HTR-8/SVneo (cell line): ENCODE measurements at places on chromosomes 6 and 20.

GRCh38 chr6:72133324-72133723, 247.0 kb downstream of the RIMS1 start:
- no peak for DNase-seq

DNA sequence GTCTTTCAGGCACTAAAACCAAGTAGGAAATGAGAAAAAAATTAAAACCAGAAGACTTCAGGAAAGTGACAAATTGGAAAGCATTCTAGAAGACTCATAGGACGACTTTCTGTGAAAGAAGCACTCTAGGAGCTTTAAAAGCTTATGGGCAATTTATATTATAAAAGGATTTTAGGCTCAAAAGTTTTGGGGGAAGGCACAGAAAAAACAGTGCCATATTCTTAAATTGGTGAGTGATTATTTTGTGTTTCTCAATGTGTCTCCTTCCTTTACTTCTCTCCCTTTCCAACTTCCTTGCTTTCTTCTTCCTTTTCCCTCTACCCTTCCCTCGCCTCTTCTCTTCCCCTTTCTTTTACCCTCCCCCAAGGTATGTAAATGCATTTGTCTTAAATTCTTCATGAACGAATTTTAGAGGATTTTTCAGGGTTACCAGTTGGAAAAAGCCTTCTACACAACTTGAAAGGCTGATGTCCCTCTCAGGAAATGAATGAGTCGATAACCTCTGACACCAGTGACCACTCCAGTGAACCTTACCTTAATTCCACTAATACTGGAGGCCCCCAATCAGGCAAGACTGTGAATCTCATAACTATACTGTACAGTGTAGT, 2.6 kb upstream of the LIN28B start:
- no peak for DNase-seq

DNA sequence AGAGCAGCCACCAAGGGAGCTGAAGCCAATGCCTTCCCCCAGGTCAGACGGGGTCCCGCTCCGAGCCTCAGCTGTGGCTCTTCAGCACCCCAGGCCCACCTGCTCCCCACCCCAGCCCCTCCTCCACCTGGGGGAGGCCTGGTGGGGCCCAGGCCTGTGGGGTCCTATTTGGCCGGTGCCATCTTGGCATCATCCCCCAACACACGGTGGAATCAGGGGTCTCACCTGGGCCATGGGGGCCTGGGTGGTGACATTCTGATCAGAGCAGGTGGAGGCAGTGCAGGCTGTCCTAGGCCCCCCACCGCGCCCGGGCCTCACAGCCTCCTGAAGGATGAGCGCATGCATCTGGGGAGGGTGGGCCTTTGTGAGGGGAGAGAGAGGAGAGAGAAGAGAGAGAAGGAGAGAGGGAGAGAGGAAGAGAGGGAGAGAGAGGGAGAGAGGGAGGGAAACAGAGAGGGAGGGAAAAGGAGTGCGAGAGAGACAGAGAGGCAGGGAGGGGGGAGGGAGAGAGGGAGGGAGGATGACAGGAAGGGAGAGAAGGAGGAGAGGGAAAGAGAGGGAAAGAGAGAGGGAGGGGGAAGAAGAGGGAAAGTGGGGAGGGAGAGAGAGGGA, 23.9 kb upstream of the RBBP8NL start:
- DNase-seq: no peak

DNA sequence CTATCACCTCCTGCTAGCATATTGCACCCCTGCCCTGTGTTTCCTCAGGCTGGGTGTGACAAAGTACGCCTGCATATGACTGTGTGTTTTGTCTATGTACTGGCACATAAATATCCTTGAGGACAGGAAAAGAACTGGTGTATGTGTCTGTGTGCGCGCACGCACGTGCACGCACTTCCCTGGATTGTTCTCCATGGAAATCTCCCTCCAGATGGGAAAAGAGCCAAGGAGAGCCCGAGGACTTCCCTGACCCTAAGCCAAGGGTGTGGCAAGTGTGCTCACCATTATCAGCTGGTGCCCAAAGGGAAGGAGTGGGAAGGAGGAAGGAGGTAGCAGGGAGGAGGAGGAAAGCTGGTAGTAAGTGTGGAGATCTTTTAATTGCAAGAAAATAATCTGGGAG, 117.6 kb downstream of the HIVEP2 start:
- DNase-seq: no peak

DNA sequence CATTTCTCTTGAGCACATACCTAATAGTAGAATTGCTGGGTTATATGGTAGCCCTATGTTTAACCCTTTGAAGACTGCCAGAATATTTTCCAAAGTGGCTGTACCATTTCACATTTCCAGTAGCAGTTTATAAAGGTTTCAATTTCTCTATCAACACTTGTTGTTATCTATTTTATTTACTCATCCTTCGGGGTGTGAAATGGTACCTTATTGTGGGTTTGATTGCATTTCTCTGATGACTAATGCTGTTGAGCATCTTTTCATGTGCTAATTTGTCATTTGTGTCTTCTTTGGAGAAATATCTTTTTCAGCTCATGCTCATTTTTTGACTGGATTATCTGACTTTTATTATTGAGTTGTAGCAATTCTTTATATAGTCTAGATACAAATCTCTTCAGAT, 5.4 kb downstream of the ENPP4 start:
- no peak for DNase-seq

- no peak for DNase-seq
These were observed 118.6 kb upstream of the BCLAF1 start for GRCh38 chr6:136408204-136408603.

DNA sequence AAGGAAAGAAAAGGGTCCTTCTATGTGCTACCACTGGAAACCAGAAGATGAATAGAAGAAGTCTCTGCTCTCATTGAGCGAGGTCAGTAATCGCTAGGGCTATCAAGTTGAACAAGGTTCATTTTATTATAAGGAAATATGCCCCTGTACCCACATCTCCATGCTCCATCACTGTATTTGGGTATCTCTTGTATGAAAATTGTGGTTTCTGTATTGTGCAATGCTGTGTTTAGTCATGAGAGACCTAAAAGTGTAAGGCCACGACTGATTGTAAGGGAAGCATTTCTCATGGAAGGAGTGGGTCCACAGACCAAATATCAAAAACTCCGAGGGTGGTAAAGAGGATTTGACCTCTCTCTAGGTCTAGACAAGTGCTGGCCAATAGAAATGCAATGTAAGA, 3.6 kb upstream of the HS3ST5 start:
- no peak for DNase-seq

DNA sequence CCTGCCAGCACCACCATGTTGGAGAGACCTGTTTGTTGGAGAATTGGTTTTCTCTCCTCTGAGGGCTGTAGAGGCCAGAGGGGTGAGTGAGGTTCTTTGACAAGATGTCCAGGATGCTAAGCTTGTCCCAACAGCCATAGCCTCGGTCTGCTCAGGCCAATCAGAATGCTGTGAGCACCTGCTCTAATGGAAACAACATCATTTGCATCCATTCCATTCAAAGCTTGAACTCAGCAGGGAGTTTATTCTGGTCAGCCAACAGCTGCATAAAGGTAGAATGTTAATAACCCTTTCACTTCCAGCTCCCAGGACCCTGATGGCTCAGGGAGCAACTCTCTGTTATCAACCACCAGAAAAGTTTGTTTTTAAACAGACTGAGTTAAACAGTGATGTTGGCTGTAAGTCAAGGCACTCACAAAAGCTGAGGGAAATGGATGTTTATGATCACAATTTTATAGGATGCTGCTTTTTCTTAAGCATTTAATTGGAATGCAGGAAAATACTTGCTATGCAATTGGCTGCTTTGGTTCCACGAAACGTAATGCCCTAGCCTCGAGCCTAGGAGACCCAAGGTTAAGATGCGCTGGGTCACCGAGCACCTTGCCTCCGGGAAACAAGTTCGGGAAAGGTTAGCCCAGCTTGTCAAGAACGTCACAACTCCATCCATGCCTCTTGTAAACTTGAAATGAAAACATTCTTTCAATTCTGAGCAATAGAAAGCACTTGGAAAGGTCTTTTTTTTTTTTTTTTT, 155.2 kb downstream of the NFATC2 start:
- no peak for DNase-seq

GRCh38 chr20:6026051-6026450, 27.8 kb downstream of the LRRN4 start:
- no peak for DNase-seq

GRCh38 chr20:24100370-24101011, 111.9 kb upstream of the GGTLC1 start:
- peak; percentile 28 for DNase-seq

DNA sequence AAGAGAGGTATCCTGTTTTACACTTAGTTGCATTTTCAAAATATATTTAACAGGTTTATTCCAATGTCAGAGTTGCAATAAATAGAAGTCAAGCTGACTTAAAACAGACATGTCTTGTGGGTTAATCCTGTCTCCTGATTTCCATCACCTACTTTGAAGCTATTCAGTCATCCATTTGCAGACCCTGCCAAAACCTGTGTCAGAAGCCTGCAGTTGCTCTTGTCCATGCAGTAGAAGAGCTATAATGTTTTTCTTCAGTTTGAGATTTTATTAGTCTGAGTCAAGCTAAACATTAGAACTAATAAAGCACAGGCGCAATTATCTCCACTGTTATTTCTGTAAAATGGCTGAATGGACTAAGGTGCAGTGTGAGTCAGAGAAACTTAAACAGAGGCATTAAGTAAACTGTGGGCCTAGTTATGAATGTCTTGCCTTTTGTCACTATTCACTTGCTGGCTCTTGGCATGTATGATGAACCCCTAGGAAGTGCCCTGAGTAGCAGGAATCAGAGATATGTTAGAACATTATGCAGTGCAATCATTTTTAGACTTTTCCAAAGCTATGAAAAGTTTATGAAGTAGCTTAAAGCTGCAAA, 11.0 kb upstream of the HDGFL1 start:
- DNase-seq: no peak

DNA sequence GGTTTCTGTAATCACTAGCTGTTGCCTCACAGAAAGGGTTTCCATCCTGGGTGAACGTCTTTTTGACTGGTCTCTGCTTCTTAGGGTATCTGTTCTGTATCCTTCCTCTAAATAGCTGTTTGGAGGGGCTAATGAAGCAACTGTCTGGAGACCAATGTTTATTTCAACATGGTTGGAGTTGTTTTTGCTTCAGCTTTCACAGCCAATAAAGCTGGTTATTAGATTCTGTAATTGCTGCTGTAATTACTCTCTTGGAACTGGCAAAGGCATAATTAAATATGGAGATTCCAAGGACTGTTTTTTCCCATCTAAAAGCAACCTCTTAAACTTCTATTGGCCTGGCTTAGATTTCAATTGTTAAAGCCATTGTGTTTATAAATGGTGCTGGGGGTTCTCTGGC, 31.9 kb downstream of the CHMP4B start:
- no peak for DNase-seq

DNA sequence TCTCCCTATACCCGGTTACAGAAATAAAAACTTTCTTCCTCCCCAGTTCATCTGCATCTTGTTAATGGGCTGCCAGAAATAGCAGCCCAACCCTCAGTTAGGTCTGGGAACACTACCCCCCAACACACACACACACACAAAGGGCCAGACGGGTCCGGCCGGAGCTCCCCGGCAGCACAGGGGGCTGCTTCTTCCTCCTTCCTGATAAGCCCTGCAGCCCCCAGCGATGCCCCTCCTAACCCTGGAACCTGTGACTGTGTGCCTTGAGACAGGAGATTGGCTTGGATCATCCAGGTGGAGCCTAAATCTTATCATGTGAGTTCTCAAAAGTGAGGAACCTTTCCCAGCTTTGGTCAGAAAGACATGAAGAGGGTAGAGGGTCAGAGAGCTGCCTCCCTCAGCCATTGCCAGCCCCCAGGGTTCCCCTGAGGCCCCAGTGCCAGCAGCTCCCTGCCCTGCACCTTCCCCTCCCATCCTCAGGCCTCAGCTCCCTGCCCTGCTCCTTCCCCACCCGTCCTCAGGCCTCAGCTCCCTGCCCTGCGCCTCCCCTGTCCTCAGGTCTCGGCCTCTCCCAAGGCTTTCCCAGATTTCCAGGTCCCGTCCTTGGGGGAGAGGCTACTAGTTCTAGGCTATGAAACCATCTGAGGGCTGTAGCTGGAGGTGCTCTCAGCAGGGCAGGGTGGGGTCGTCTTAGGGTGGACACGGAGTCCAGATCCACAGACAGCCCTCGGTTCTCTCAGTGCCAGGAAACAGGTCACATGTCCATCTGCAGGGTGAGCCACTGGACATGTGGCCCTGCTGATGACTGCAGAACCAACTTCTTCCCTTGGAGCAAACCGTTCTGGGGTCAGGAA, 34.5 kb upstream of the CST7 start:
- no peak for DNase-seq

DNA sequence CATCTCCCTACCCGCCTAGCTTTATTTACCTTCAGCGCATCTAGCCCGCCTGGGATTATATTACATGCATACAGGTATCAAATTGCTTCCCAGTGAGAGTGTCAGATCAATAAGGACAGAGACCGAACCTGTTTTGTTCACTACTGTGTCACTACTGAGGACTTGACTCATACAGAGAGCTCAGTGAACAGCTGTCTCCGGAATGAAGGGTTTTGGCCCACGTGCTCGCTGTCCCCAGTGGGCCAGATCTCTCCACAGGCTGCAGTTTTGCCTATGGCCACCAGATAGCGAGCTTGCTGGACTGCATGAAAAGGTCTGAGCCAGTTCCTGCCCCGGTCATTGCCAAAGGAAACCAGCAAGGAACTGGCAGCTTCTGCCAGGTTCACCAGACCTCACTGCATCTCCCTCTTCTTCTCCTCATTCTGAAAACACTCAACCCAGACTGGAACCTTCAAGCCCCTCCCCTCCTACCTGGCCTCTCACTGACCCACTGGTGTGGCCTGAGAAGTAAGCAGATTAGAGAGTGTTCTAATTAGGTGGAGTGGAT, 150.8 kb downstream of the ZMYND8 start:
- peak; percentile 97 for DNase-seq

DNA sequence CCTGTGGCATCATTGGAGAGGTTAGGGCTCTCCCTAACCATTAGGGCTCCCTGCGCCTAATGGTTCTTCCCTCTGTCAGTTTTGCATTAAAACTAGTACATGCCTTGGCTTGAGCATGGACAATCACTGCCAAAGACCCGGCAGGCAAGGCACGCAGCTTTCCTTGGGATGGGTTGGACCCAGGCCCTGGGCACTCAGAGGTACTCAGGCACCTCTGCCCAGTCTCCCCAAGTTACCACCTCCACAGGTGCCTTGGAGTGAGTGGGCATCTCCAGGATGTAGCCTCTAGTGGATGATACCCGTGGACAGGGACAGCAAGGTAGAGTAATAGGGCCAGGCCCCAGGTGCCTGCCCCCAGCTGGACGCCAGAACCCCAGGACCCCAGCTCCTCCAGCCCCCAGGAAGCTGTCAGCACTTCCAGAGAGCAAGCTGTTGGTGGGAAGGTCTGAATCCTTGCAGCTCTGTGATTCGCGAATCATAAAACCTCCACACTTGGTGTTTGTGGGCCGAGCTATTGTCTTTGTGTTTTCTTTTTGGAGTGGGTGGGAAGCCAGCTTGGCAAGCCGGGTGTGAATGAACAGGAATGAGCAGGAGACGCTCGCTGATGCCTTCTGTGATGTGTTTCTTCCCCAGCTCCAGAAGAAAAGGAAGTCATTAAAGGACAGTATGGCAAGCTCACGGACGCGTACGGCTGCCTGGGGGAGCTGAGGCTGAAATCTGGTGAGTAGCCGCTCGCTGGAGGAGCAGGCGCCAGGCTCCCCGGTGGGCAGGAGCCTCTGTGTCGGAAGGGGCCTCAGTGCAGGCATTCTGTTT, 35.1 kb downstream of the SYNJ2 start:
- no peak for DNase-seq

- DNase-seq: no peak
These were observed 16.9 kb downstream of the UCKL1 start for GRCh38 chr20:63939061-63939935.
